Stimulated activated CD4-positive, alpha-beta T cell treated with anti-CD3 and anti-CD28 coated beads, TNF-alpha, amount 100 ng/mL, for 4 hours (primary cell): ENCODE measurements at places on chromosomes 7 and 10.

- DNase-seq: no peak
These were observed 126.7 kb upstream of the CXCL12 start for GRCh38 chr10:44511601-44512000.

GRCh38 chr7:137647905-137648565 lies 198.7 kb downstream of the DGKI start:
- DNase-seq: no peak

- no peak for DNase-seq
These were observed 112.0 kb downstream of the PDE1C start for GRCh38 chr7:31958226-31958625.

DNA sequence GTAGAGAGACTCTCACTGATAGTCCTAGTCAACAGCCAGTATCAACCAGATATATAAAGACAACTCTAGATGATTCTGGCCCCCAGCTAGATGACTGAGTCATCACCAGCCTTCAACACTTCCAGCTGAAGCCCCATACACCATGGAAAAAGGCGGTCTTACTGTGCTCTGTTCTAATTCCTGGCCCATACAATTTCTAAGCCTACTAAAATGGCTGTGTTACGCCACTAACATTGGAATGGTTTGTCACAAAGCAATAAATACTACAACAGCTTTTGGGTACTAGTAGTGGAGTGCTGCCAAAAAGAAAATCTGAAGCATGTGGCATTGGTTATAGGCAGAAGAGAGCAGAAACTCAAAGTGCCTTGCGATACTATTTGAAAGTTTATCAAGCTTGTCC lies 13.0 kb upstream of the TES start:
- no peak for DNase-seq

DNA sequence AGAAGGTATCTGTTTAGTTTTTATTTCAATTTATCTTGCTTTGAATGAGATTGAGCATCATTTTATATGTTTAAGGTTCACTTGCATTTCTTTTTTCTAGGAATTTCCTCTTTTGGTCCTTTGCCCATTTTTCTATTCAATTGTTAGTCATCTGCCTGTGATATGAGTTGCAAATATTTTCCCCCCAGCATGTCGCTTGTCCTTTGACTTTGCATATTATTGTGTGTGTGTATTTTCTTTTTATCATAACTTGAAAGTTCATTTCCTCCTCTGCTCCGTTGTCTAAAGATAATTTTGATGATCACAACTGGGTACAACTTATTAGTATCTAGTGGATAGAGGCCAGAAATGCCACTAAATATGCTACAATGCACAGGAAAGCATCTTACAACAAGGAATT lies 132.7 kb upstream of the MDFIC start:
- DNase-seq: no peak

DNA sequence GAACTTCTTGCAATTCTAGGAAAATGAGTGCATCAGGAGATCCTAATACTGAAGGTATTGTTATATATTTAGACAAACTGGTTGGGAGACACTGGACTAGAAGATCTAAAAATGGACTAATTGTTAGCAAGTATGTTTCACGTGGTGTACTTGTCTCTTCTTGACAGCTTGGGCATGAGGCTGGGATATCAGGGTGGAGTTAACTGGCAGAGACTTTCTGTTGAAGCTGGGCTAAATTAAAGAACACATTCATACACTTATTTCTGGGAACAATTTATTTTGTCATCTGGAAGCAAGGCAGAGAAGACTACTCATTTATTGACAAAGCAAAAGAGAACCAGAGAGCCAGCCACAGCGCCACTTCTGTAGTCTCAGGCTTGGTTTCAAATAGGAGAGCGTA lies 25.9 kb downstream of the TYW1 start:
- no peak for DNase-seq

DNA sequence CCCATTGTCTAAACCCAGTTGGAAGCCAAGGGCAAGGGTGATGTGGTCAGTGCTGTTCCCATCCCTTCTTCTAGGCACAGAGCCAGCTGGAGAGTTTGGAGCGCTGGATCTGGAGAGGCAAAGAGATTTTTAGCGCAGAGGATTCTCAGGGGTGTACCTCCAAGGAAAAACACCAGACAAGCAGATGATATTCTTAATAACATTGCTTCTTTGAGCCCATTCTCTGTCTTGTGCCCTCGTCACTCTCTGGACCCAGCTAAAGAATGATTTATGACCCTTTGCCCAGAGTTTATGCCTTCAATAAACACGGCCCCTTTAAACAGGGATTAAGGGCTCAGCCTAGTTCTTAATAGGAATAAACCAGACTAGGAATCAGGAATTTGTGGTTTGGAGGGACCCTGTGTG lies 4.7 kb upstream of the HIP1 start:
- DNase-seq: no peak

- no peak for DNase-seq
These were observed 844.9 kb upstream of the PHF14 start for GRCh38 chr7:10128748-10129147.

GRCh38 chr7:71408271-71408670 lies 276.3 kb downstream of the GALNT17 start:
- DNase-seq: no peak

DNA sequence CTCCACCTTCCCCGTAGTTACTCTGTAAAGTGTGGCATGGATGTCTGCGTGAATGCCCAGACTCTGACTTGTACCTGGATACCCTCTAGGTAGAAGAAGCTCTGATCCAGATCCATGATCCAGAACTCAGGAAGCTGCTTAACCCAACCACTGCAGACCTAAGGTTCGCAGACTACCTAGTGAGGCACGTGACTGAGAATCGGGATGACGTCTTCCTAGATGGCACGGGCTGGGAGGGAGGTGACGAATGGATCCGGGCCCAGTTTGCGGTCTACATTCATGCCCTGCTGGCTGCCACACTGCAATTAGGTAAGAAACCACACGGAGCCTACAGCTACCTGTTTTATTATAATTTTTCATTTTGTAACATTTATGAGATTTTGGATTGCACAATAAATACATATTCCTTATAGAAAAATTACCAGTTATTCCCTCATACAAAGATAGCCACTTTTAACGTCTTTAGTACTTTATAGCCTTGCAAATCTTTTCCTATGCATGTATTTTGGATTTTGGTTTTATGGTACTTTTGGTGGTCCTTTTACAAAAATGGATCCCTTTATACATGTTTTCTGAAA lies 77.9 kb downstream of the AVL9 start:
- DNase-seq: no peak

DNA sequence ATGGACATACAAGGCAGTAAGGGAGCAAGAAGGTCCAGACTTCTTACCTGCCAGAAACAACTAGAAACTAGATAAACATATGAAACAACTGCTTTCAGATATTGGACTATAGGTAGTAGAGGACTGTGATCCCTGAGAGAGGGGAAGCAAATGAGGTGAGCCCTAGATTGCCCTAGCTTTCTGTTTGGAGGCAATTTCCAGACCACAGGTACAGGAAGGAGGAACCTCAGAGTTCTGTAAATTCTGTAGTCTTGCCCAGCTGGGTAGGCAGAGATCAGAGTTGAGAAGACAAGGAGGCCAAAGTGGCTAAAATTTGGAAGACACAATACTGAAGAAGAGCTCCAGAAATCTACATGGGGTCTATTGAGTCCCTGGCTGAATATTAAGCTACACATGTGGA lies 21.0 kb downstream of the CDK6 start:
- no peak for DNase-seq

GRCh38 chr7:35905555-35905954 lies 104.7 kb downstream of the SEPTIN7 start:
- DNase-seq: no peak

GRCh38 chr7:37964196-37964595 lies 43.8 kb downstream of the EPDR1 start:
- no peak for DNase-seq
